AG04450 (cell line): ENCODE measurements at places on chromosomes 5 and 9. TPM values are rescaled to one million over a fixed set of nuclear protein-coding genes. Genes with fewer than 3 reads are reported as not detected.

CEMIP2 gene
- polyA plus RNA-seq: 54.4 and 57.0 TPM in 2 replicates

GRCh38 chr9:98429613-98430012 is 174.2 kb upstream of the TBC1D2 start:
- peak; percentile 16 for DNase-seq

DMRT3 gene
- not detected in 2 replicates for polyA plus RNA-seq

PCDHB6 gene
- polyA plus RNA-seq: 0.21 TPM in 2 replicates

MPDZ gene
- polyA plus RNA-seq: 25.5 and 31.6 TPM in 2 replicates

DNA sequence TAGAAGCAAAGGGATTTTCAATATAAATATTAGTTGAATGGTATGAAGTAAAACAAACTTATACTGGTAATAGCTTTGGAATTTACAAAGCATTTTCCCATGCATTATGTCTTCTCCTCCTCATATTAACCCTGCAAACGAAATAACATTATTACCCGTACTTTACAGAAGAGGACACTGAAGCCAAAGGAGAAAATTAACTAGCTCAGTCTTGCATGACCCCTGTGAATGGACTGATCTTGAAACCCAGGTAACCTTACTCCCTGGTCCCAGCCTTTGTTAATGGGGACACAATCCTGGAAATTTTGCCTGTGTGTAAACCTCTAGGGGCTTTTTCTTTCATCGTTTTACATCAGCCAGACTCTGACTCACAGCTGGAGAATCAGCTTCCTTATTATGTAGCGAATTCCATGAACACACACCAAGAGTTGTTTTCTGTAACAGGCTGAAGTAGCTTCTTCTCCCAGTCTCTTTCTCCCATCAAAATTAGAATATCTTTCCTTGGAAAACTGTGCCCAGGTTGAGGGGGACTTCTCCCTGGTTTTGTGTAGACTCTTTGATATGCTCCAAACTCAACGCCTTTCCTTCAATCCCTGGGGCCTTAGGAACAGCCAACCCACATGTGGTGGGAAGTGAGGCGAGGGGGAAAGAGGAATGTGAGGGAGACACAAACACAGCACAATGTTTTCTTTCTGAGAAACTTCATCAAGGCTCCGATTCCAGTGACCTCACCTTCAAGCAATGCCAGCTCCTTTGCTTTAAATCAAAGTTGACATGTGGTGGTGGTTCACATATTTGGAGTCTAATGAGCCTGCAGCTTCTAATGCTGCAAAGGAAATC is 480.9 kb upstream of the PAPPA start:
- peak; percentile 96 for DNase-seq

NIPAL4 gene
- polyA plus RNA-seq: 0.20 and 0.32 TPM in 2 replicates

PCDHGA11 gene
- 7.5 and 7.7 TPM in 2 replicates for polyA plus RNA-seq

DNA sequence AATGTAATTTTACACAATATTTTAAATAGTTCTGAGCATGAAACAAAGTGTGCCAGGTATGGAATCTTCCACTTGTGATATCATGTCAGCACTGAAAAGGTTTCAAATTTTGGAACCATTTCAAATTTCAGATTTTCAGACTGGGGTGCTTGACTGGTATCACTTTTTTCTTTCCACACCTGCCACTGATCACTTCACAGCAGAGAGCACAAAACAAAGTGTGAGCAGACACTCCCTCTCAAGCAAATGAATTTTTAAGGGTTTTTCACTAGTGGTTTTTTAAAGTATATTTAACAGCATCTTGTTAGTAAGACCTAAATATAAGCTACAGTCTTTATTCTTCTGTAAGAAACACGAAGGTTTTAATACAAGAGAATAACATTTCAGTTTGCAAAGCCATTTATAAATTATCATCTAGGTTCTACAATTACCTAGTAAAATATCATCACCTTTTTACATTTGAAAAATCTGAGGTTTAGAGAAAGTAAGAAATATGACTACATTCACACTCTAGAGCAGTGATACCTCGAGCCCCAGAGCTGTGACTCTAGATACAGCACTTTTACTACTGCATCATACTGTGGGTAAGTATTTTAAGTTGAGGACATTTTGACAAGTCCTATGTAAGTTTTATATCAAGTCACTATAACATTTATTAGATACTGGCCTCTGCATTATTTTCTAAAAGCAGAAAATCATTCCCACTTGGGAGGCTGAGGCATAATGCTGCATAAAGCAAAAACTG is 14.6 kb downstream of the GOLPH3 start:
- DNase-seq: no peak
